ENCODE measurements at places on chromosomes 12 and 14.

GRCh38 chr12:56884421-56884820 lies 49.8 kb downstream of the SDR9C7 start:
- DNase-seq = no peak

DNA sequence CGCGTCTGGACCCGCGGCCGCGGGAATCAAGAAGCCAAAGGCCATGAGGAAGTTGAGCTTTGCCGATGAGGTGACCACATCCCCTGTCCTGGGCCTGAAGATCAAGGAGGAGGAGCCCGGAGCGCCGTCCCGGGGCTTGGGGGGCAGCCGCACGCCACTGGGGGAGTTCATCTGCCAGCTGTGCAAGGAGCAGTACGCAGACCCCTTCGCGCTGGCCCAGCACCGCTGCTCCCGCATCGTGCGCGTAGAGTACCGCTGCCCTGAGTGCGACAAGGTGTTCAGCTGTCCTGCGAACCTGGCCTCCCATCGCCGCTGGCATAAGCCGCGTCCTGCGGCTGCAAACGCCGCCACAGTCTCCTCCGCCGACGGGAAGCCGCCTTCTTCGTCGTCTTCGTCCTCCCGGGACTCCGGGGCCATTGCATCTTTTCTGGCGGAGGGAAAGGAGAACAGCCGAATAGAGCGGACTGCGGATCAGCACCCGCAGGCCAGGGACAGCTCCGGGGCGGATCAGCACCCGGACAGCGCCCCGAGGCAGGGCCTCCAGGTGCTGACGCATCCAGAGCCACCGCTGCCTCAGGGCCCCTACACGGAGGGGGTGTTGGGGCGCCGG lies 1.0 kb downstream of the INSM2 start:
- DNase-seq = peak; percentile 39

- no peak for DNase-seq
Observed at GRCh38 chr14:21275261-21275858, 4.5 kb upstream of the RPGRIP1 start.

DNA sequence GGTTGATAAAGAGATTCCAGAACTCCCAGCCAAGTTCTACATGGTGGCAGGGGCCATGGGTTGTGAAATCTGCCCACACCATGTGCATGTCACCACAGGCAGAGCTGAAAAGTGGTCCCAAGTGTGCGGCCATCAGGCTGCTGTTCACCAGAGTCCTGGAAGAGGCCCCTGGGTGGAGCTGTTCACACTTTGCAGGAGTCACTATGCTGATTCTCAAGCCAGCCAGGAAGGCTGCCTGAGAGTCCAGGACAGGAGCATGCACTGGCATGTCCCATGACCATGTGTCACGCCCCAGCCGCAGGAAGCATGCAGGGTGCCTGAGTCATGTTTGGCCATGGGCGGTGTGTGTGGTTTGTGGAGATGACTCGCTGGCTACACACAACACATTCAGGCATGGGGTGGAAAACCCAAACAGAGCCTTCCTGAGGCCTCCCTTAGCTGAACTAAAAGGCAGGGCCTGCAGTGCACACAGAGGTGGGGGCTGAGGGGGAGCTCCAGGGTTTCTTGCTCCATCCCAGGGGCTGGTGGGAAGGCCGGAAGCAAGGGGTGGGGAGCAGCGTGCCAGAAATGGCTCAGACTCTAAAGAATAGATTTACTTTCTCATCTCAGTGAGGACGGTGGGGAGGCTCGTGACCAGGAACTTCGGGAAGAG lies 19.4 kb downstream of the ABCB9 start:
- peak; percentile 47 for DNase-seq

- DNase-seq = no peak
Observed at GRCh38 chr12:46430340-46430948, 57.9 kb upstream of the SLC38A2 start.

DNA sequence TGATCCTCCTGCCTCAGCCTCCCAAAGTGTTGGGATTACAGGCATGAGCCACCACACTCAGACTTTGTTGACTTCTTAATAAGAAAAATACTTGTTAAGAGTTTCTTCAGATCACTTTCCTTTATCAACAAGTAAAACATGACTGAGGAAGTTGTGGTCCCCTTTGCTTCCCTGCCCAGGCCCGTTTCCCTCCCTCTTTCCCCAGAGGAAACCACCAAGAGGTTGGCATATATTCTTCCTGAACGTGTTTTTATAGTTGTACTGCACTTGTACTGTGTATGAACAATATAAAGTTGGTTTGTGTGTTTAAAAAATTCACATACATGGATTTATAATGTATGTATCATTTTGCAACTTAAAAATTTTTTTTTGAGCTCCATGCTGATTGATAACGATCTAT lies 28.4 kb downstream of the PTPN11 start:
- DNase-seq = no peak

- no peak for DNase-seq
Observed at GRCh38 chr14:59159169-59159568, 29.3 kb upstream of the DAAM1 start.

DNA sequence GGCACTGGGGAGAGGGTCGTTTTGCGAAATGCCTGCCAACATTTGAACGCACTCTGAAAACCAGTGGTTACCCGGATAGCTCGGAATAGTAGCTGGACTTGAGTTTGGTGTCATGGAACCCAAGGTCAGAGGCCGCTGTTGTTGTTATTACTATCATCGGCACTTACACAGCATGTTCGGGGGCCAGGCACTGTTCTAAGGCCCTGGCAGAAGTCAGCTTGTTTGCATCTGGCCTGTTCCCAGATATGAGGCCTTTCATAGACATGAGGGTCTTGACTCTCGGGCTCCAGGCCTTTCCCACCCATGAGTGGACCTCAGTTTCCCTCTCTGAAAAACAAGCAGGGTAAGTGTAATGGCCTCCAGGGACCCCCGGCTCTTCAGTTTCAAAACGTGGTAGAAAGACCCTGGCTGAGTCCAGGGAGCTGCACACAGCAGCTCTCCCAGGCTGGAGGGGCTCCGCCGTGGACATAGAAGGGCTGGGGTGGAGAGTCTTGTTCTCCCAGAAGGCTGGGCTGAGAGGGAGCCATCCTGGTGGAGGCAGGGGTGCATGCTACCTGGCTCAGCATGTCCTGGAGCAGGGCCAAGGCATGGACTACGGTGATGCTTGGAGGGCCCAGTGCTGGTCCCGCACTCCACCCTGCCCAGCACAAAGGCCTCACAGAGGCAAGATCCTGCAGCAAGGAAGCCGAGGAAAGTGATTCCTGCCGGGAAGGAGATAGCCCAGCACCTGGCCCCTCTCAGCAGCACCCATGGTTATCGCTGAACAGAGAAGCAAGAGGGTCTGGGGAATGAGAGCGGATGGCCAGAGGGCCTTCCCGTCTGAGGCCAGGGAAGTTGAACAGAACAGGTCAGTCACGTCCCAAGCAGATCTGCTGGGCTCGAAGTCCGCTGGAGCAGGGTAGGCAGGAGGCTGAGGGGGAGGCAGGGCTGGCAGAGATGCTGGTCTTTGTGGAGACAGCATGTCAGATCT lies 63.5 kb upstream of the C14orf180 start:
- DNase-seq = no peak

DNA sequence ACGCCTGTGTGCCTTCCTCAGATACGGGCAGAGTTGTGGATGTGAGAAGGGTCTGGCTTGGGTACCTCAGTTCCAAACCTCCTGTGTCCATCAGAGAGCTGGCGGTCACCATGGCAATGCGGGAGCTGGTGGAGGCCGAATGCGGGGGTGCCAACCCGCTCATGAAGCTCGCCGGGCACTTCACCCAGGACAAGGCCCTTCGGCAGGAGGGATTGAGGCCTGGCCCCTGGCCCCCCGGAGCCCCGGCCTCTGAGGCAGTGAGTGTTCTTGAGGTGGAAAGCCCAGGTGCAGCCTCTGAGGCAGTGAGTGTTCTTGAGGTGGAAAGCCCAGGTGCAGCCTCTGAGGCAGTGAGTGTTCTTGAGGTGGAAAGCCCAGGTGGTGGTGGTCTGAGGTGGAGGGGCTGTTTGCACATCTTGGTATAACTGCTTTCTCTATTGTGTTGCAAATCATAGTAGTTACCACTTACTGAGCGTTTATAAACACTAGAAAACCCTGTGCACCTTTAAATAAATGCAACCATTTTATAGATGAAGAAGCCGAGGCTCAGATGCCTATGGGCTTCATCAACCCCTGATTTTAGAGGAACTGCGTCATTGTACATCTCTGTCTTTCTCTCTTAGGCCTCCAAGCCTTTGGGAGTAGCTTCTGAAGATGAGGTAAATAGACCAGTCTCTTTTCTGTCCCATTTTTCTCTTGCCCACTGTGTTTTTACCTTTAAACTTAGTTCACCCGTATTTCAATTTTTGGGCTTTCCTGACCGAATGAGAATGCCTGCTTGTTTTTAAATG lies 976 bp downstream of the PEX5 start:
- no peak for DNase-seq

GRCh38 chr12:99284161-99284560 lies 363.4 kb upstream of the GARIN6 start:
- DNase-seq = no peak

- no peak for DNase-seq
Observed at GRCh38 chr12:18591473-18591872, 146.3 kb downstream of the PLCZ1 start.

- no peak for DNase-seq
Observed at GRCh38 chr12:59645242-59645641, 49.4 kb downstream of the SLC16A7 start.

- DNase-seq = no peak
Observed at GRCh38 chr14:94767321-94767878, 2.5 kb downstream of the GSC start.

- no peak for DNase-seq
Observed at GRCh38 chr14:101489092-101489760, 72.1 kb upstream of the DIO3 start.

- DNase-seq = no peak
Observed at GRCh38 chr14:44847526-44848309, 114.0 kb downstream of the KLHL28 start.

GRCh38 chr12:2221030-2221621 lies 168.3 kb downstream of the CACNA1C start:
- DNase-seq = no peak

DNA sequence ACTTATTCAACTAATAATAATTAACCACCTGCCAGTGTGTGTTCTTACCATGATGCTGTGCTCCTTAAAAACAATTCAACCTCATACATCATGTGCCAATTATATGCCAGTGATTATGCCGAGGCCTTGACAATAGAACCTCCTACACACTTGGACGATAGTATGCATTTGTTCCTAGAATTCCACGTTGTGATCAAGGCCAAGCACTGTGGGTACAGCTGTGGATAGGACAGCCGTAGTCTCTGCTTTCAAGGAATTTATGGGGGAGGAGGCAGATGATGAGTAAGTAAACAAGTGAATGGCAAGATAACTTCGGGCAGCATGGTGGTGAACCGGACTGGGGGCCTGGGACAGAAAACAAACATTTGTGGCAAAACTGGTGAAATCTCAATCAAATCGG lies 18.0 kb upstream of the MYO1H start:
- DNase-seq = no peak

- DNase-seq = no peak
Observed at GRCh38 chr14:32710231-32710671, 228.4 kb upstream of the NPAS3 start.

DNA sequence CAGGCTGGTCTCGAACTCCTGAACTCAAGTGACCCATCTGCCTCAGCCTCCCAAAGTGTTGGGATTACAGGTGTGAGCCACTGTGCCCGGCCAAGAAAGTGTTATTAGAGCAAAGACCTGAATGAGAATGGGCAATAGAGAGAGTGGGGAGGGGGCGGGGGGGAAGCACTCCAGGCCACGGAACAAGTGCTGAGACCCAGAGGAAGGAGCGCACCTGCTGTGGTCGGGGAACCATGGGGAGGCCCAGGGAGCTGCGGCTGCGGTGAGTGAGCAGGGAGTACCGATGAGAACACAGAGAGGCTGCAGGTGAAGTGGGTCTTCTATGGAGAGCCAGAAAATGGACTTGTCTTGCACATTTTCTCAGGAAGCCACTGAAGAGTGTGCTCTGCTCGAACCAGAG lies 10.8 kb downstream of the SMIM41 start:
- no peak for DNase-seq

DNA sequence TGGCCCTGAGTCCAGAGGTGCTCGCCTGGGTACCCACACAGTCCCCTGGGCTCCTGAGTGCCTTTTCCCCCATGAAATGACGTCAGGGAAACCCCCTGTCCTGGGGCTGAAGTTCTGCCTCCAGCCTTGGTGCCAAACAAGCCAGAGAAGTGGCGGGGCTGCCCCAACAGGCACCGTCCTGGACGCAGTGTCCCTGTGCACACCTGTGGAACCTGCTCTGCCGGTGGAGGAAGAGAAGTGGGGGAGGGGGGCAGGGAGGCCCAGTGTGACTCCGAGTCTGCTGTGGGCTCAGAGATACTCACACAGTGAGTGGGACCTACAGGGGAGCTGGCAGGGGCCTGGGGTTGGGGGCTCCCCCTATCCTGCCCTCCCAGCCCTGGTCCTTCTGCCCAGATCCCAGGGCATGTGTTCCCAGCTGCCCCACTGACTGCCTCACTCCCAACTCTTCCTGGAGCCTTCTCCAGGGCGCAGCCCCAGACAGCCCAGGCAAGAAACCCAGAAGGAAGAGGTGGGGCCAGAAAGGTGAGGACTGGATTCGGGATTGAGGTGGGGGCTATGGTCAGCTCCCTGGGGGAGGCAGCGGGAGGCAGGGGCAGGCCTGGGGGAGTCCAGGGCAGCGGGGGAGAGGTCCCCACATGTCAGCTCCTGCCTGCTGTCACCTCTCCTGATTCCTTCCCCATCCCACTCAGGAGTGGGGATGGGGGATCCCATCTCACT lies 24.7 kb downstream of the CCDC85C start:
- no peak for DNase-seq

GRCh38 chr14:100263141-100263540 lies 24.2 kb downstream of the YY1 start:
- no peak for DNase-seq

- DNase-seq = no peak
Observed at GRCh38 chr12:6322352-6322751, 11.9 kb downstream of the PLEKHG6 start.

GRCh38 chr12:112705037-112705632 lies 86.4 kb upstream of the RPH3A start:
- DNase-seq = no peak

GRCh38 chr12:8742501-8742900 lies 44.7 kb downstream of the RIMKLB start:
- DNase-seq = no peak

- no peak for DNase-seq
Observed at GRCh38 chr12:53593707-53594106, 32.5 kb downstream of the ATF7 start.

GRCh38 chr12:123948796-123949769 lies 23.5 kb downstream of the CCDC92 start:
- no peak for DNase-seq

DNA sequence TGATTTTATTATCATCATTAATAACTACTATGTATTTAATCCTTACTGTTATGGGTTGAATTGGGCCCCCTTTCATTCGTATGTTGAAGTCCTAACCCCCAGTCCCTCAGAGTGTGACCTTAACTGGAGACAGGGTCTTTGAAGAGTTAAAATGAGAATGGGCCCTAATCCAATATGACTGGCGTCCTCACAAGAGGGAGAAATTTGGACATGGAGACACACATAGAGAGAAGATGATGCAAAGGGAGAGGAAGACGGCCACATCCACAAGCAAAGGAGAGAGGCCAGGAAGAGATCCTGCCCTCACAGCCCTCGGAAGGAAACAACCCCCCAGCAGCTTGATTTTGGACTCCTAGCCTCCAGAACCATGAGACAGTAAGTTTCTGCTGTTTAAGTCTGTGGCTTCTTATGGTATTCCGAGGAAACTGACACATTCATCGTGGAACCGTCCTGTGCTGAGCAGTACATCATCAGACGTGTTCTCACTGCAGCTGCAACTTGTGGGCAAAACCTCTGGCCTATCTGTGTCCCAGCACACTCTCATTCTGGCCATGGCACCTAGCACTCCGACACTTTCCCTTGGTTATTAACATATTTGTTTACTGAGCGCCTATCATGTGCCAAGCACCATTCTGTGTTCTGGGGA lies 127.6 kb downstream of the SLC38A6 start:
- DNase-seq = no peak

GRCh38 chr12:16789204-16789790 lies 183.3 kb upstream of the LMO3 start:
- DNase-seq = no peak
